Tibial artery (tissue), 4 donors: ENCODE measurements at places on chromosomes 7 and 10.
A peak's percentile ranks its signal among the peaks of the same experiment; 100 is the strongest.

DNA sequence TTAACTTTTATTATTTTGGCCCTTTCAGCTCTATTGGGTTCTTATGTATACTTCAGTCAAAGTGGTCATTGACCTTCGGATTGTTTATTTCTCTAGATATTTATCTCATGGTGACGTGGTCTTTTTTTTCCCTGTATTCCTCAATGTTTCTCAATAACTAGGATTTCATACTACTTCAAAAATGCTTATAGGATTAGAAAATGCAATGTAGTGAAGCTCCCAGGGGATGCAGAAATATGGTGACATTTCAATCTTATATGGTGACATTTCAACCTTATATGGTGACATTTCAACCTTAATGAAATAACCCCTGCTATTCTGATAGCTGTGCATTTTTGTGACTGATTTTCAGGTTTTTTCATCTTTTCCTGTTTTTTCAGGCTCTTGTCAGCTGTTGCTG is 51.4 kb downstream of the CHRM2 start:
- DNase-seq, result no peak

GRCh38 chr10:79184145-79184625 is 115.4 kb downstream of the ZMIZ1 start:
- no peak for DNase-seq

- DNase-seq, result peak; percentile 13
These were observed 84.1 kb downstream of the NKX6-2 start for GRCh38 chr10:132701846-132702190.

DNA sequence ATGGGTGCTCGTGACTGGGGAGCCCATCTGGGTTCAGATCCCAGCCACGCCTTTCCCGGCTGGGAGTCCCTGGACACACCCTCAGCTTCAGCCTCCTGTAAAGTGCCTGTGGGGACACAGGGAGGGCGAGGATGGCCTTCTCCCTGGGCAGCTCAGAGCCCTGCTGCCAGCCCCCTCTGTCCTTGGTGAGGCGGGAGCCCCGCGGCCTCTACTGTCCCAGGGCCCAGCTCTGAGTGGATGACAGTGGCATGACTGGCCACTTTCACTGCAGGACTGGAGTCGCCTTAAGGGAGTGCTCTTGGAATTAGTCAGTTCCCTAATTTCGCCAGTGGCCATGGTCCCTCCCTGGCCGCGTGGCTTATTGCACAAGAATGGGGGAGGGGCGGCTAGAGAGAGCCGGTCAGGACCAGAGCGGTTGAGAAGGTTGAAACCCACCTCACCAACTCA is 4.6 kb downstream of the BRI3 start:
- peak; percentile 85 for DNase-seq

DNA sequence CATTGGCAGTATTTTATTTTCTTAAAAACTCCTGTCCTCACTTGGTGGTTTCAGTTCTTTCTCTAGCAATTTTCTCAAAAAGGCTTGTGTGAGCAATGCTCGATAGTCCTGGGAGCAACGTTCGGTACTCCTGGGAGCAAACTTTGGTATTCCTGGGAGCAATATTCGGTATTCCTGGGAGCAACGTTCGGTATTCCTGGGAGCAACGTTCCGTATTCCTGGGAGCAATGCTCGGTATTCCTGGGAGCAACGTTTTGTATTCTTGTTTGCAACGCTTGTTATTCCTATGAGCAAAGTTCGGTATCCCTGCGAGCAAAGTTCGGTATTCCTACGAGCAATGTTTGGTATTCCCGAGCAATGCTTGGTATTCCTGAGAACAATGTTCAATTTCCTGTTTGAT is 362.0 kb upstream of the ADARB2 start:
- DNase-seq, result no peak

DNA sequence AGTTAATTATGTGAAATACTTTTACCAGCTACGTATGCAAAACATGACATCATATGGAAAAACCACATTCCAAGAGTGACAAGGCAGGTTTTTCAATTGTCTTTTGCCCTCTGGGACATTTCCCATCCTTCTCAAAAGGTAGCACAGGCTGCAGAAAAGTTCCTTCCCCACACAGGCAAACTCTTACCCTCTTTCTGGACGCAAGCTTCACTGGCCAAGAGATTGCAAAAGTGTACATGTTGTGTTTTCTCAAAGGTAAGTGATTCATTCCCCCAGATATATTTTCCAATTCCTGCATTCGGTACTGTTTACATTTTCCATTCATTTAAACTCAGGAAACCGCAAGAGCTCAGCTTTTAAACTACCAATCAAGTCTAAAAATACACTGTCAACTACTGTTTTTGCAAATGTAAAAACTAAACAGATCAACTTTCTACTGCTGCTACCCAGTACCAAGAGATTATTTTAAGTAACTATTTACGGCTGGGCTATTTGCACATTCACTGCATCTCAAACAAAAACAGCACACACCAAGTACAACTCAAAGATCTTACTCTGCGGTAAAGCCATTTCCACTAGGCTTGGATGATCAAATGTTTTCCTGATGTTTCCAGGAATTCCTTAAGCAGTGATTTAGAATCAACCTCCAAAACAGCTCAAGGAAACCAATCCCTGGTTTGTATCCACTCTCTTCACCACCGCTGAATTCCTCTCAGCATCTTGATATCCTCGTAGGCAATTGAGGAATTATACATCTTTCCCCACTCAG is 233.6 kb upstream of the CCDC6 start:
- DNase-seq, result no peak

DNA sequence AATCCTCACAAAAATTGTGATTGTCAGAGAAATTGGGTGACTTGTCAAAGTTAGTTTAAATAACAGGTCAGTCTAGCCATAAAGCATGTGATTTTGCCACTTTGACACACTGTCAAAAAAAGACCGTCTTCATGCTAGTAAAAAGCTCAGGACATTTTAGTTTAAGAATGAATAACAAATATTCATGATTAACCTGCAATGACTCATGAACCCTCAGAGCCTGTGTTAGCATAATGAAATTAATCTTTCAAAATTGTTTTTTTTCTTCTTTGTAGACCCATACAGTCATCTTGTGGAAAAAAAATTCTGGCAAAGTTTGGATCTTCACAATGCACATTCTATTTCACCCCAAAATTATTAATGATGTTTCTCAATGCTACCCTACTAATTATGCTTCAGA is 255.2 kb upstream of the POT1 start:
- DNase-seq, result no peak

DNA sequence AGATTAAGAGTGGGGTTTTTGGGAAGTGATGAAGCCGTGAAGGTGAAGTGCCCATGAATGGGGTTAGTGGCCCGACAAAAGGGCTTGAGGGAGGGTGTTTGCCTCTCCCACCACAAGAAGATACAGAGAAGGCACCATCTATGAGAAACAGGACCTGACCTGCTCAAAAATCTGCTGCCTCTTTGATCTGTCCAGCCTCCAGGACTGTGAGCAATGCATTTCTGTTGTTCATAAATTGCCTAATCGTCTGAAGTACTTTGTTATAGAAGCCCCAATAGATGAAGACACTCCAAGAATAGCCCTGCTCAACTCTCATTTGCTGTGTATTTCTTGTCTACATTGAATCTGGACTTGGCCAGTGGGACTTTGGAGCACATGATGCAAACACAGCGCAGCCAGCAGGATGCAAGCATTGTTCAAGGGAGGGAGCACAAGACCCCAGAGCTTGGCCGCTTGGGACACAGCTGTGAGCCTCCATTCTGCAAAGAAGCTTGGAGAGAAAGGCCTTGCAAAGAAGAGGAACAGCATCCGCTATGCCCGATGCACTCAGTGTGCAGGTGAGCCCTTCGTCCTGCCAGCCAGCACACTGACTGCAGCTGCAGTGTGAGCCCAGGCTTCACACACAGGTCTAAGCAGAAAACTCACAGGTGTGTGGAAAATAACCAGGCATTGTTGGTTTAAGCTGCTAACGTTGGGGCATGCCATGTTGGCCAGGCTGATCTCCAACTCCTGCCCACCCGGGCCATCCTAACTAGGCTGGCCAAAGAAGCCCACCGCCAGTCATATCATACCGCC is 73.2 kb upstream of the KLF6 start:
- no peak for DNase-seq

GRCh38 chr7:86372262-86372661 is 271.4 kb upstream of the GRM3 start:
- DNase-seq, result no peak

GRCh38 chr10:87694011-87694794 is 34.5 kb downstream of the PAPSS2 start:
- DNase-seq, result no peak

DNA sequence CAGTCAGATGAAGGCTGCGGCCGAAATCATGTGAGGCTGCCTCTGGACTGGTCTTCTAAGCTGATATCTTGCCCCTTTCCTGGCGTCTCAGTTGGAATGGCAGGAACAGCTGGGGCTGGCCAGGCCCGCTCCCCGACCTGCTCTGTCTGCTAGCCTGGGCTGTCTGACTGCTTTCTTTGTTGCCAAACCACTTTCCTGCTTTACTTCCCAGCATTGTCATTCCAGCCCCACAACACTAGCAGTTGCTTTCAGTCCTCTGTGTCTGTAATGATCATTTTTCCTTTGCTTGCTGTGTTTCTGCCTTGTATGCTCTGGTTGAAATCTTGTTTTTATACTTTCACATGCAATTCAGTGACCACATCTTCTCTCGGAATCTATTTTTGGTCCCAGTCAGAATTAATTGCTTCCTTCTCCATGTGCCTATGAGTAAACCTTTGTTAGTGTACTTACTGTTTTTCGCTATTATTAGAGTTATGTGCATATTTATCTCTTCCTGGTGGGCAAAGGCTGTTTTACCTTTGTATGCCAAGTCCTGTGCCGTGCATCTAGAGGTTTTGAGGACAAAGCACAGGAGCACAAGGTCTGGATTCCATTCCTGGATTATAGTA is 21.6 kb downstream of the PRPF18 start:
- no peak for DNase-seq

DNA sequence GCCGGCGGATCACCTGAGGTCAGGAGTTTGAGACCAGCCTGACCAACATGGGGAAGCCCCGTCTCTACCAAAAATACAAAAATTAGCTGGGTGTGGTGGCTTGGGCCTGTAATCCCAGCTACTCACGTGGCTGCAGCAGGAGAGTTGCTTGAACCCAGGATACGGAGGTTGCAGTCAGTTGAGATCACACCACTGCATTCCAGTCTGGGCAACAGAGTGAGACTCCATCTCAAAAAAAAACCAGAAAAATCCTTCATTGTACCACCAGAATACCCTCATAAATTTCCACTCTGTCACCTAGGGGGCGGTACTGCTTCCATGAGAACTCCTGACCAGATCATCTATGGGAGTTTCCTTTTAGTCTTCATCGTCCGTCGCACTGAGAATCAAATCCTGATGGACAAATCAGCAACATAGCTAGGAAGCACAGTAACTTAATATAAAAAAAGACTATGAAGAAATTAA is 225.8 kb upstream of the KLF14 start:
- DNase-seq, result no peak

DNA sequence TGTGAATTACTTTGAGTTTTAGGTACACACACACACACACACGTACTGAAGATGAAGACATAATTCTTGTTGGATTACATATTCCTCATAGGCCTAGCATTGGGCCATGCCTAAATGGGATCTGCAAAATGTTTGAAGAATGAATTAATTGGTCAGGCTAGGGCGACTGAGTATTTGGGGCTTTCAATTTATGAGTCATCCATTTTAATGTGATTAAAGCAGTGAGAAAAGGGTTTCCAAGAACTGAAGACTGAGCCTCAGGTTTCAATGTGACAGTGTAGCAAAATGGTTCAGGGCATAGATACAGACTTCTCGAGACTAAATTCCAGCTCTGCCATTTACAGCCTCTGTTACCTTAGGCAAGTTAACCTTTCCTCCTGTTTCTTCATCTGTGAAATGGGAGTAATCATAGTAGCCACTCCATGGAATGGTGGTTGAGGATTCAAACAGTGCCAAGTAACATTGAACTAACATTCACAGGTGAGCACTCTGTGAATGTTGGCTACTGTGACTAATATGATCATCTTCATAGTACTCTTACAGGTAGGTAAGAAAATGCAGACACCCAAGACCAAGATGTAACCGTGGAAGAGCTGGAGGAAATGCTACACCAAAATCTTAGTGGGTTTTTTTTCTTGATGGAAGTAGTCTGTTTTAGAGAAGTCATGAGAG is 7.6 kb downstream of the BPGM start:
- no peak for DNase-seq

- DNase-seq, result no peak
These were observed 245.1 kb downstream of the STK31 start for GRCh38 chr7:23955145-23955544.

DNA sequence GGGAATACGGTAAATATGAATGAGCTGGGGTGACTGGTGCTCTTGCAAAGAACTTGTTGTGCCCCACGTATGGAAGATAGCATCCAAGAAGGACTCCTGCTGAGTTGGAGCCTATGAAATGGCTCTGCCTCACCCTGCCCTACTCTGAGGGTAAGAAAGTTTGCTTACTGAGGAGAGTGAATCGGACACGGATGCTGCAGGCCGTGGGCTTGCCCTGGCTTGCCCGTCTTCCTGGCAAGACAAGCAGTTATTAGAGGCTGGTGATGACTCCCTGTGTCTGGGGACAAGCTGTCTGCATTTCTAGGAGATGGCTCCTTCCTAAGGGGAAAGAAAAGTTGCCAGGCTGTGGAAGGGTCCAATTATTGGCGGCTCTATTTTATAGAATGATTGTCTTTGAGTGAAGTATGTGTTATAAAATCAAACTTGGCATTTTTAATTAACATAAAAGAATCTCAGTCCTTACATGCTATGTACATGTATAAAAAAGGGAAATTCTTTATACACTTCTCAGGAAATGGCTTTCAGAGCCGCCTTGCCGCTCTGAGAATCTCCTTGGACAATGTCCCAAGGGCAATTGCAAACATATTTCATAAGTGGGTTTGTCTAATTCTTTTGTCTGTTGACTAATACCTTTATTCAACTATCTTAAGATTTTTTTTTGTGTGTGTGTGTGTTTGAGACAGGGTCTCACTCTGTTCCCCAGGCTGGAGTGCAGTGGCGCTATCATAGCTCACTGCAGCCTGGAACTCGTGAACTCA is 64.6 kb downstream of the CYP26A1 start:
- no peak for DNase-seq

DNA sequence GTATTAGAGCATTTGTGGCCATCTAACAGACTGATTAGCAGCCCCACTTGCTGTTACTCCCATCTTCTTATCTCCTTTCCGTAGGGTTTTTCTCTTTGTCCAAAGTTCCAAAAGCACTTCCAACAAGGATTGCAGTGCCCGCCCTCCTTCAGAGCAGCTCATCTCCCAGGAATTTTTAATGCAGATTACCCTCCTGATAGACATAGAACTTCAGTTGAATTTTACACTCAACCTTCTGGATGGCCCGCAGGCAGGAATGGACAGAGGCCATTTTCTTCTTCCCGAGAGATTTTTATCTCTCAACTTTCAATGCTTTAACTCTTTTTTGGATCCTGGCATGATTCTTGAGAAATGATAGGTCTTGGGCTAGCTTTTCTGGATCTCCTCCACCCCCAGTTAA is 23.3 kb downstream of the PRKG1 start:
- no peak for DNase-seq
